Activated naive CD4-positive, alpha-beta T cell treated with anti-CD3 and anti-CD28 coated beads, Interleukin-2, amount 50 U/mL, for 72 hours (primary cell): ENCODE measurements at places on chromosomes 5 and 9. TPM values are rescaled to one million over a fixed set of nuclear protein-coding genes. Genes with fewer than 3 reads are reported as not detected.
A peak's percentile ranks its signal among the peaks of the same experiment; 100 is the strongest.

DNA sequence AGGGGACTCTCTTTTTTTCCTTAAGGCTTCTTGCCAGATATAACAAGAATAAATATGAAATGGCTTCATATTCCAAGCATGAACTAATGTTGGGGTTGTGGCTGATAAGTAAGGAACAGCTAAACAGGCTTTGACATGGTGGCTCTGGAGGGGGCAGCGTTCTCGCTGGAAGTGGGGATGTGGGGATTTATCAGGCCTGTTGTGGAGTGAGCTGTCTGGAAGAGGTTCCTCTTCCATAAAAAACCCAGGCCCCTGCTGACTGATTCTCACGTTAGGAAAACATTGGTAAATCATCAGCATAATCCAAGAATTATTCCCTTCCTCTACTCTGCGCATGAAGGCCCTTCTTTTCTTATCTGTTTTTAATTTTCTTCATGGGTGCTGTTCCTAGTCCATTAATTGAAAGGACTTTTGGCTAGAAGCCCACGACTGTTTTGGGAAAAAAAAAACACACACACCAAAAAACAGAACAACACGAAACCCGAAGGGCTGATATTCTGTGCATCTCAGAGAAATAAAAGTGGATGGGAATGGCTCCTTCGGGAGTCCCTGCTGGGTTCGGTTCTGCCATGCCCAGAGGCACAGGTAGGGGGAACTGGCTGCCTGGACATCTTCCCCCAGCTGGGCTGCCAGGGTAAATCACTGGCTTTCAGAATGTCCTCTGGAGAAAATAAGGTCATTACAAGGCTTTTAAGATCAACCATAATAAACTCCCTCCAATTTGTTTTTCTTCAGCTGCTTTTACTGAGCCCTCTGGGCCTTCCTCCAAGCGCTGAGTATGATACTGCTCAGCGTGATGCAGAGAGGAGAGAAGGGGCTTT lies 297.0 kb downstream of the SLIT3 start:
- no peak for DNase-seq

DNA sequence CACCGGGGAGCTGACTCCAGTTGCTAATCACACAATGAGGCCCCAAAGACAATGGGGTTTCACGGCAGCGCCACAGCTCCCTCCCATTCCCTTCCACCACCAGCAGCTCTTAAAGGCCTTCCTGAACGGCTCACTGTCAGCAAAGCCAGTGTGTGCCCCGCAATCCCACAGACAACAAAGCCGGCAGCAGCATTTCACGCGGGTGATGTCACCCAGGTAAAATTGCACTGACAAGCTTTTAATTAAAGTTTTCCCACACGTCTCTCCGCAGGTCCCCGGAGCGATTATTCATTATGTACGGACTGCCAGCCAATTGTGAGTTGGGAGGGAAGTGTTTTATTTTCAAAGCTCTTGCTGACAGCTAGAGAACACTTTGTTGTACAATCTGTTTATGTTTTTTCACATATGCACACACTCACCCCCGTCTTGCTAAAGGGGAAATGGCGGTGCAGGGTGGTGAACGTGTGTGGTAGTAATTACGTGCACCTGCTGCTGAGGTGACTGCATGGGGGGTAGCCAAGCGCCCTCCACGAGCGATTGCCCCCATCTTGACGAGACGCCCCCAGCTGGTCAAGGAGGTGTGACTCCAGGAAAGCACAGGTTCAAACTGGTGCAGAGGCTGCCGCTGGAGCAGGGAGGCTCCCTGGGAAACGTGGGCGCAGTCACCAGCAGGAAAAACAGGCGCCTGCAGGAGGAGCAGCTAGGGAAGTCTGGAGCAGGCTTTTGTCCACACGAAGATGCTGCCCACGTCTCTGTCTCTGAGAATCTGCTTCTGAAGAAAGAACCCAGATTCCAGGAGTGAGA lies 65.0 kb downstream of the IRX2 start:
- DNase-seq: no peak

EGFL7 gene
- 0.61 TPM for total RNA-seq

- DNase-seq: no peak
Observed at GRCh38 chr5:177194268-177194667, 60.7 kb downstream of the NSD1 start.

CSNK1A1 gene
- total RNA-seq: 197 TPM

- no peak for DNase-seq
Observed at GRCh38 chr9:122367774-122368460, 2.9 kb upstream of the PTGS1 start.

DNA sequence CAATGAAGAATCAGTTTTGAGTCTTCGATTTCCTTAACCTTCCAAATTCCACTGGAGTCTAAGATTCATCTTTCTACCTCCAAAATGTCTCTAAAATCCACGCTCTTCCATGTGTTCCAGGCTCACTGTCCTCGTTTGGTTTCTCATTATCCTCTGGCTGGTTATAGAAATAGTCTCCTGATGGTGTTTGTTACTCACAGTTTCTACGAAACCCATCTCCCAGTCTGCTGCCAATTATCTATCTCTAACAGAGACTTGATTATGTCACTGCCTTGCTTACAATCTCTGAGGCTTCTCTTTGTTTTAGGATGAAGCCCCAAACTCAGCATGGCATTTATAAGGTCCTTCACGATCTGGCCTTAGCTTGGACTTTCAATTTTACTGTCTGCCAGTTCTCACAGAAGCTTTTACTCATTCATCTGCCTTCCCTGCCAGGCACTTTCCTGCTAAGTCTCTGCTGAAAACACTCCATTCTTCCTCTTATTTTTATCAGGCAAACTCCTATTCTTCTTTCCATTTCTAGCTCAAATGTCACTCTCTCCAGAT lies 339.6 kb upstream of the SGCD start:
- DNase-seq: no peak

DNA sequence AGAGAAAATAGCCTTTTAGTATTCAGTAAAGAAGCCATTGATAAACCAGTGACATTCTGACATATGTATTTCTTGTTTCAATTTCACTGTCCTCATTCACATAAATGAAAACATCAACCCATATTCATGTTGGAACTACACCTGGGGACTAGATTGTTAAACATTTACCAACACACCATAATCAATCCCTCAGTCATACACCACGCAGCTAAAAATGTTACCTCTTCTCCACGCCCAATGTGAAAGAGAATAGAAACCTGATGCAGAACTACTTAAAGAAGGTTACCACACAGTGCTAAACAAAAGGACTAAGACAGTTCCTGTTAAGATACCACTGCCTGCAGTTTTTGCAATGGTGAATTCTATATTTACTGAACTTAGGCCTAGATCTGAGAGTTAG lies 518.9 kb downstream of the PRELID2 start:
- DNase-seq: no peak

- DNase-seq: no peak
Observed at GRCh38 chr9:35836595-35836994, 7.6 kb downstream of the TMEM8B start.

GRCh38 chr5:97229196-97229595 lies 46.1 kb upstream of the RIOK2 start:
- DNase-seq: no peak

ORM2 gene
- total RNA-seq: not detected

DNA sequence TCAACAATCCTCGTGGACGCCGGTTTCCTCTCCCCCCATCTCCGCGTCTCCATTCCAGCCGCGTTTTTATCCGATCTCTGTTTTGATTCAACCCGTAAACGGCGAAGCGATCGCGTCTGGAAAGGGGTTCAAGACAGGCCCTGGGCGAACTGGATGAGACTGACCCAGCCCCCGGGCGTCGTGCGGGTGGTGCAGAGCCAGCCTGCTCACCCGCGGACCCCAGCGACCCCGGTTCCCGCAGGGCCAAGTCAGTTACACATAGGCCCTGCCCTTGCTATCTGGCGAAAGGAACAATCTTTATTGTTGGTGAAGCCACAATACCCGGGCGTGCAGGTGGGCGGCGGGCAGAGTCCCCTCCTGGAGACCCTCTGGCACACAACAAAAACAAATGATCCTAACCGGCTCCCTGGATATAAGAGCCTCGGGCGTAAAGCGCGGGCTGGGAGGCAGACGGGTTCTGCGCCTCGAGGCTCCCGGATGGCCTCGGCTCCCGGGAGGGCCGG lies 1.8 kb downstream of the TLX3 start:
- DNase-seq: no peak

DNA sequence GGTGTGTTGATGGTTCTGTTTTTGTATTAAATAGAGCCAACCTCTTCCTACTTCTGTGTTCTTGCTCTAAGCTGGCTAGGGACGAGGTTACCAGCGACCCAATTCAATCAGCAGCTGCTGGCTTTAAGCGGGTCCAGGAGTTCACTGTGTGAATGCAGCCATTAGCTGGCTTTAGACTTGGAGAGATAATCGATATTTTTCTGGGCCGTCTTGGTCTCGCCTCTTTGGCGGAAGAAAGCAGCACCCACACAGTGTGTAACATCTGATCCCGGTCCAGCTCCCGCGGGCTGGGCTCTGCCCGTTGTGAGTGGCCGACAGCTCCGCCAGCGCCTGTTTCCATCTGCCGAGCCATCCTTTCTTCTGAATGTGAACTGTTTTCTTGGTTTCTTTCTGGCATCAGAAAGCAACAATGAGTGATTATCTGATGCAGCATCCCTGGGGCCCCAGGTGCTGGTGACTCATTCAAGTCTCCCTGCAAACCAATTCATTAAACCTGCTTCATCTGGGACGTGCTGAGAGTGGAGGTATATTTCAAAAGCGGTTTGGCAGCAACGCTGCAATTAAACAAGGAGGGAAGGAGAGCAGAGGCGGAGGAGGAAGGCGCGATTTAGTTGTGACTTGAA lies 90.8 kb upstream of the IRX4 start:
- DNase-seq: no peak

IGIP gene
- 1.8 TPM for total RNA-seq

GRCh38 chr9:3698531-3698930 lies 172.7 kb upstream of the RFX3 start:
- DNase-seq: no peak

DNA sequence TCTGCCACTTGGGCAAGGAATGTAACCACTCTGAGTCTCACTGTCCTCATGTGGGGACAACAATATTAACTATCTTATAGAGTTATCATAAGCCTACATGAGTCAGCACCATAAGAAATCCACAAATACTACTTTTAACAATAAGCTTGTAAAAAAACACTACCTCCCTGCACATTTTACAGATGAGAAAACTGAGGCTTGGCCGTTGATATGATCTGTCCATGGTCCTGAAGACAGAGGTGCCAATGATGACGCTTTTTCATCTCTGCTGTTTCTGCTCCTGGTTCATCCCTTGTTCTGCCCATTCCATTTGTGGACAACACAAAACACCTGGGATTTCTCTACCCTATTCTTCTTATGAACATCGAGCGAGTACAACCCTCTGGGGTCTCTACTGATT lies 23.4 kb upstream of the STRBP start:
- no peak for DNase-seq

SOX30 gene
- 0.14 TPM for total RNA-seq

GRCh38 chr5:88732862-88733261 lies 150.1 kb downstream of the MEF2C start:
- DNase-seq: no peak

DNA sequence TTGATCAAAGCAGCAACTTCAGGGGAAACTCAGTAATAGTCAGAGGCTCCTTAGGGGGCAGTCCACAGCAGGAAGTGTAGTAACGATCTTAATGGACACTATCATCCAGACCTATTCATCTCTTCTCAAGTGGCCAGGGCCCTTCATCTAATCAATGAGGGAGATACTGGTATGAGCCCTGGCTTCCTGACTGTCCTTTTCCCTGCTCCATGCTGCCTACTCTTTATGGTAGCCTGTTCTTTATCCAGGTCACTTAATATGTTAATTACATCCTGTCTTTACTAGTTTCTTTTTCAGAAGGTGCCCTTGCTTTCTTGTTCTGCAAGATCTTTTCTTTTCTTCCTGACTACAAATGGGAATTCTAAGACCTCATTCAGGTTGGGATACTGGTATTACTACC lies 197.1 kb downstream of the CAVIN4 start:
- DNase-seq: no peak

PROB1 gene
- total RNA-seq: 4.3 TPM

ST8SIA4 gene
- total RNA-seq: 21.2 TPM

- no peak for DNase-seq
Observed at GRCh38 chr9:87875831-87876545, 6.7 kb upstream of the SPATA31E1 start.

- DNase-seq: no peak
Observed at GRCh38 chr5:78600687-78601414, 47.7 kb downstream of the LHFPL2 start.

DNA sequence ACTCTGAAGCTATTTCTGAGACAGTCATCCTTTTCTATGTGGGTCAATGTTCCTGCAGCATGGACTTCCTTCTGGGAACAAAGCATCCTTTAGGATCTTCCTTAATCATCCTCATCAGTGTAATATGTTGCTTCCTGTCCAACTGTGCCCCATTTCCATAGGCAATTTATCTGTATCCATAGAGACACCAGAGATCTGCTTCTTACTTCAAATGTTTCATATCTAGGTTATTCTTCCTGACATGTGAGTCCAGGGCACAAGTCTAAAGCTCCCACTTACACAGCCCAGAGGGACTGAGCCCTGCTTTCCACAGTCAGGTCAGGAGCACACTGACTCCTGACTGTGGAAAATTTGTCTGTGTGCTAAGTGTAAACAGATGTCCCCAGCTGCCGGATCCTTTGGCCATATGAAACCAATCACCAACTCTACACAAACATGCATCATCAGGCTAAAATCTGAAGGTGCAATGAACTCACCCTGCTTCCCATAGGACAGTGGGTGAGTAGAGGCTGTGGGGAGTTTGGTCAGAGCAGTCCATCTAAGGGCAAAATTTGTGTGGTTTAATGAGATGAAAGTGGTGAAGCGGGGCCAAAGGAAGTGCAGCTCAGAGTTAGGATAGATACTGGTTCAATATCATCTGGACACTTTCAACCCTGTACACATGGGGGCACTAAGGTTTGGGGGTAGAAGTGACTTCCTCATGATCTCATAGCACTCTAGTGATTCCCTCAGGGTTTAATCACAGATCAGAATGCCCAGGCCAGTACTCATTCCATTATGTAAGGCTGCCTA lies 85.2 kb upstream of the TNC start:
- DNase-seq: no peak

DNA sequence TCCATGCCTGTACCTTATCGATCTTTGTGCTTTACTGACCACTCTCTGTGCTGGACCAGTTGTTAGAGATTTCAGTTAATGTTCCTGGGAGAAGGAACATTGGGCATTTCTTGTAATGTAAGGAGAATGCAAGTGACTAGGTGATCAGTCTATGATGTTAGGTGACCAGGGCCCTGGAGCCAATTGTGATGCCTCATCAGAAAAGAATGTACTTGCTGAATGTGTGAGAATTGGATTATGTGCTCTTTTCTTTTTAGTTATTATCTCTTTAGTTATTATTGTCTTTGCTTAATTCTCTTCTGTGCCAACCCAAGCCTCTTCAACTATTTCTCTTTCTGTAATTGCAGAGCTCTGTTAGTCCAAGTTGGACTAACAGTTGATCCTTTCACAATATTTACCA lies 92.9 kb downstream of the LRRC70 start:
- no peak for DNase-seq

KCNV2 gene
- total RNA-seq: not detected

GRCh38 chr5:132820162-132820754 lies 7.2 kb downstream of the SOWAHA start:
- peak; percentile 81 for DNase-seq

- DNase-seq: peak; percentile 39
Observed at GRCh38 chr5:151154931-151155774, 2.4 kb downstream of the ANXA6 start.

- DNase-seq: no peak
Observed at GRCh38 chr5:135434591-135435466, 12.3 kb downstream of the DCANP1 start.
